ENCODE measurements at places on chromosomes 1 and 21.

GRCh38 chr1:185561629-185562028 is 172.6 kb upstream of the HMCN1 start:
- no peak for DNase-seq

GRCh38 chr1:245201827-245202226 is 47.0 kb downstream of the KIF26B start:
- DNase-seq: no peak

- DNase-seq: no peak
These were observed 17.1 kb downstream of the RC3H1 start for GRCh38 chr1:174005032-174005431.

DNA sequence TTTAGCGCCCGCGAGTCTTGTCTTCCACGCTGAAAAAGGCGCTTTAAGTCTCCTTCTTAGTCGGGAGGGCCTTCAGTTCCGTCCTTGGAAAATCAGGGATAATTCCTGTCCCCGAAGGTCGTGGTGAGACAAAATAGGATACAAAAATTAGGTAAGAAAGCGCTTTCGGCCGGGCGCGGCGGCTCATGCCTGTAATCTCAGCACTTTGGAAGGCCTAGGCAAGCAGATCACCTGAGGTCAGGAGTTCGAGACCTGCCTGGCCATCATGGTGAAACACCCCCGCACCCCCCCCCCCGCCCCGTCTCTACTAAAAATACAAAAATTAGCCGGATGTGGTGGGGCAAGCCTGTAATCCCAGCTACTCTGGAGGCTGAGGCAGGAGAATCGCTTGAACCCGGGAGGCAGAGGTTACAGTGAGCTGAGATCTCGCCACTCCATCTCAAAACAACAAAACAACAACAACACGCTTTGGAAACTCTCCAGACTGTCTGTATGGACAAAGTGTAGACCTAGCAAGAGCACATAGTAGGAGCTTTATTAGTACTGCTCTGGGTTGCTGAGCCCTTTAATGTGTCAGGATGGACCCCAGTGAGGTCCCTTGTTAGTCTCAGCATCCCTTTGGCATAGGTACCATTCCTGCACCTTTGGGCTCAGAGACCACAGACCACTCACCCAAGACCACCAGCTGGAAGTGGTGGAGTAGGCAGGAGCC is 790 bp upstream of the TMEM54 start:
- no peak for DNase-seq

GRCh38 chr21:43881283-43881682 is 16.3 kb downstream of the AGPAT3 start:
- DNase-seq: no peak

DNA sequence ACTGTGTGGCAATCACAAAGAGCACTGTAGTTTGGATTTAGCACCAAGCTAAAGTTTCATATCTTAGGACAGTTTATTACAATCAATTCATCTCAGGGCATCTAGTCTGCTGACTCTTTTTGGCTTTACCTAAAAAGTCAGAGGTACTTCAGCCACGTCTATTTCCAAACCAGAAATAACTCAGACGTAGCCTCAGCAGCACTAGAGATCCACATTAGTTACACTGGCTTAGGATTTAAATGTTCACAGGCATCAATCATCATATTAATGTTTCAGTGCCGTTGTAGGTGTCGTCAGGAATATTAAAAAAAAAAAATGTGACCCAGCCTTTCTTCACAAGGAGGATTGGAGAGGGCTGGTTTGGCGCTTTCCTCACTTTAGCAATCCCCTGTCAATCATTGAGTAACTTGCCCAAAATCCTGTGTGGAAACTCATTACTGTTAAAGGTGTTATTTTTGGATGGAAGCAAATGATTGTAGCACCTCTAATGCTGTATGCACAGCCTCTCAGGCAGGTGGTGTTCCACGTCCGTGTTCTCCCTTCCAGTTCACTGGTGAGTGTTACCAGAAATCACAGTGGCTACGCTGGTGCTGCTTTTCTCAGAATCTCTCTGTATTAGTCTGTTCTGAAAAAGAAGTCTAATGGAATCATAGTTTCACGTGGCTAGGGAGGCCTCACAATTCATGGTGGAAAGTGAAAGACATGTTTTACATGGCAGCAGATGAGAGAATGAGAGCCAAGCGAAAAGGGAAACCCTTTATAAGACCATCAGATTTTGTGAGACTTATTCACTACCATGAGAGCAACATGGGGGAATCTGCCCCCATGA is 45.4 kb downstream of the NEK7 start:
- no peak for DNase-seq

DNA sequence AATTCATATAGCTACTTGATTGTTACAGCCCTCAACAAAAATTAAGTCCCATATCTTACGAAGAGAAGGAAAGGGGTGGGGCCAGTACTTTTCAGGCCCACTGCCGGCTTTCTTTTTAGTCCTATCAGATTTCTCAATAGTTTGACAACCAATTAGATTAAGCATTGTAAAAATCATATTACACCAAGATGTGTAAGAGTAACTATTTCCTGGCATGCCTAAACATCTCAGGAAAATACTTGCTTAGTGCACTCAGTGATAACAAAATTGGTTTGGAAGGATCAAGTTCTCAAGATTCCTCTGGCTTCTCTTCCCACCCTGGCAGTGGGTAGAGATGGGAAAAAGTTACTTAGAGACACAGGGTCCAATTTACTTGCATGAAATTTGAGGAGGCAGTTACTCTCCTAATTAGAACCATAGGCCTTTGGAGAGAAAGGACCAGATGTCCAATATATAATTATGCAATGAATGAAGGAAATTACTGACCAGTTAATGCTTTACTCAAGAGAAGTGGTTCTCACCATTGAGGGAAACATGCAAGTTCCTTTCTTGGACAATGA is 30.1 kb downstream of the STPG1 start:
- DNase-seq: no peak

GRCh38 chr1:204493984-204494280 is 673 bp downstream of the PIK3C2B start:
- DNase-seq: no peak

DNA sequence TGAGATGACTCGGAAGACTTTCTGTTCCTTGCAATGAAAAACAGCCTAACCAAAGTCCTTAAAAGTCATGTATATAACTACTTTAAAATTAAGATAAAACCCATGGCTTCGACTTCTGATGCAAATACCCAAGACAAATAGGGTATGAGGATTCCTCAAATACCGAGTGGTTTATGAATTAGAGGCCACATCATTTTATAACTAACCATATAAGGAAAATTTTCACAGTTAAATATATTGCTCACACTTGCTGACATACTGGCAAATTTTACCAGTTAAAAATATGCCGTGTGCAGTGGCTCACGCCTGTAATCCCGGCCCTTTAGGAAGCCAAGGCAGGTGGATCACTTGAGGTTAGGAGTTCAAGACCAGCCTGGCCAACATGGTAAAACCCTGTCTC is 5.4 kb downstream of the RERE start:
- no peak for DNase-seq

GRCh38 chr1:209556162-209556690 is 27.3 kb upstream of the CAMK1G start:
- no peak for DNase-seq

DNA sequence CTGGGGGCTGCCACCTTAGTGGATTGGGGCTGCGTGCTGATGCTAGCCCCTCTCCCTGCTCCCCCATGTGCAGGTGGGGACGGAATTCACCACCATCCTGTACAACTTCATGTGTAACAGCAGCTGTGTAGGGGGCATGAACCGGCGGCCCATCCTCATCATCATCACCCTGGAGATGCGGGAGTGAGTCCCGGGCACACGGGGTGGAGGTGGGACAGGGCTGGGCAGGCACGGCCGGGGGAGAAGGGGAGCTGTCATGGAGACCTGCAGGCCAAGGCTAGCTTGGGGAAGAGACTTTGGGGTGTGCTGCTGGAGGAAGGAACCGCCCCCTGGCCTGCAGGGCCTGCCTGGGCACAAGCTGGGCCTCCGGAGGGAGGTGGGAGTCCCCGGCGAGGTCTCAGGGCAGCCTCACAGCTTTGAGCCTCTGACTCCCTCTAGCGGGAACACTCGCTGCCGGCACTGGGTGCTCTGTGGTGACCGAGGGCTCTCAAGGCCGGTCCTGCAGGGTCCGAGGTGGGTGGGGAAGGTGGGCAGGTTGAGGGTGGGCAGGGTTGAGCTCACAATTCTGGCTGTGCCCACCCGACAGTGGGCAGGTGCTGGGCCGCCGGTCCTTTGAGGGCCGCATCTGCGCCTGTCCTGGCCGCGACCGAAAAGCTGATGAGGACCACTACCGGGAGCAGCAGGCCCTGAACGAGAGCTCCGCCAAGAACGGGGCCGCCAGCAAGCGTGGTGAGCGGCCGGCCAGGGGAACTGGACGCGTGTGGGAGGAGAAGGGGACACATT is 25.0 kb upstream of the CCDC27 start:
- no peak for DNase-seq

DNA sequence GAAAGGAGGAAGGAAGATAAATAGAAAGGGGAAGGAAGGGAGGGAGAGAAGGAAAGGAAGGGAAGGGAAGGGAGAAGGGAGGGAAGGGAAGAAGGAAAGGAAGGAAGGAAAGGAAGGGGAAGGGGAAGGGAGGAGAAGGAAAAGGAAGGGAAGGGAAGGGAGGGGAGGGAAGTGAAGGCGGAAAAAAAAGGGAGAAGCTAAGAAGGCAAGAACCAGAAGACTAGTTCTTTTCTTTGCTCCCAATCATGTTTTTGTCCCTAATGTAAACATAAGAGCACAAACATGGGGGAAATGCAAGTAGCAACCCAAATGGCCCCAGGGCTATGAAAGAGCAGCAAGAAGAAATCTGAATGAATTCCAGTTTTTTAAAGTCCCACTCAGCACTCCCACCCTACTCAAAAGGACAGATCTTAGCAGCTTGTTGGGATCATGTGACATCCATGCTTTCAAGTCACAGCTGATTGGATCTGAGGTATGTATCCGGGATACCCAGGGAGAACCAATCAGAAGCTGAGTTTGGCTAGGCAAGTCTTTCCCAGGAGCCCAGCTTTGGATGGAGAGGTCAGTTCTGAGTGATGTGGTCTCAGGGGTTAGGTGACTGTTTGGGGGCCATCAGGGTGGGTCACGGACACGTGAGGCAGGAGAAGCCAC is 24.2 kb upstream of the FHAD1 start:
- no peak for DNase-seq

DNA sequence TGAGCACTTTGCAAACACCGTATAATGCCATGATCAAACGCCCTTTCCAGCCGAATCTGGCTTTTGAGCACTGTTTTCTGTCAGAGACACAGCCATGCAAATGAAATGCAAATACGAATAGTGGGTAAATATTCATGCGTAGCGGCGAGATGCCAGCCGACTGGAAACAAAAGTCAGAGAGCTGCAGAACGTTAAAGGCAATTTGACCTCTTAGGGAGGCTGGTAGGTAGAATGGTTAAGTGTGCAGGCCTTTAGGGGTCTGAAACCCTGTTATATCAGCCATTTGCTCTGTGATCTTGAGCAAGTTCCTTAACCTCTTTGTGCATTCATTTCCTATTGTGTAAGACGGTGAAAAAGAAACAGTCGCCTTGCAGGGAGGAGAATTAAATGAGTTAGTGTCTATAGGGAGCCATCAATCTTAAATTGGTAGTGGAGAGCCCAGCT is 6.5 kb upstream of the SDHB start:
- DNase-seq: no peak

DNA sequence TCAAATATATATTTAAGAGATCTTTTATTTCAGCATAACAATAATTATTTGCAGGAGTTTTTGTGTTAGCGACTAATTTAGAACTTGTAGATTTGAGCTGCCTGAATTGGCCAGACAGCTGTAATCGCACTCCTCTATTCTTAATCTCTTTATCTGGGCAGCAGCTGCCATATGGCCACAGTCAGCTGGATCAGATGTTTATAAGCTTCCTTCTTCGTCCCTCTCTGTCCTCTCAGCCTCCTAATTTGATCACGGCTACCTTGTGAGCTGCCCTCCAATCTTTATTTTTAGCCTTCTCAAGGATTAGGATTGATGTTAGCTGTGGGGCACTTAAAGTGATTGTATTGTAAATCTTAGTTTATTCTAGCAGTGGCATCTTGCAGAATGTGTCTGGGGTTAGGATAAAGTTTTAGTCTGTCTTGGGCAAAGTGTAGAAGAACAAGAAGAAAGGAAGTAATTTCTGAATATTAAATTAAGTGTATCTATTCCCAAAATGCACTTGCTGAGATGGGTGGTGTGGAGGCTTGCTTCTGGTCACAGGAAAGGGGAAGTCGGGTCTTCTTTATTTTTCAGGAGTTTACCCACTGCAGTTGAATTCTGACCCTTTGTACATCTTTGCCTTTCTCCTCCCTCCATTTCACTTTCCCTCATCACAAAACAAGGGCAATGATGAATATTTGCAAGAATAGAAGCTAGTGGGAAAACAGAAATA is 1.1 kb downstream of the ZBTB18 start:
- DNase-seq: no peak

DNA sequence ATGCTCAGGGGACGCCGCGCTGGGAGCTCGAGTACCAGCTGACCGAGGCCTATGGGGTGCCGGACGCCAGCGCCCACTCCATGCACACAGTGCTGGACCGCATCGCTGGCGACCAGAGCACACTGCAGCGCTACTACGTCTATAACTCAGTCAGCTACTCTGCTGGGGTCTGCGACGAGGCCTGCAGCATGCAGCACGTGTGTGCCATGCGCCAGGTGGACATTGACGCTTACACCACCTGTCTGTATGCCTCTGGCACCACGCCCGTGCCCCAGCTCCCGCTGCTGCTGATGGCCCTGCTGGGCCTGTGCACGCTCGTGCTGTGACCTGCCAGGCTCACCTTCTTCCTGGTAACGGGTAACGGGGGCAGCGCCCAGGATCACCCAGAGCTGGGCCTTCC is 1.3 kb upstream of the XKR8 start:
- no peak for DNase-seq

DNA sequence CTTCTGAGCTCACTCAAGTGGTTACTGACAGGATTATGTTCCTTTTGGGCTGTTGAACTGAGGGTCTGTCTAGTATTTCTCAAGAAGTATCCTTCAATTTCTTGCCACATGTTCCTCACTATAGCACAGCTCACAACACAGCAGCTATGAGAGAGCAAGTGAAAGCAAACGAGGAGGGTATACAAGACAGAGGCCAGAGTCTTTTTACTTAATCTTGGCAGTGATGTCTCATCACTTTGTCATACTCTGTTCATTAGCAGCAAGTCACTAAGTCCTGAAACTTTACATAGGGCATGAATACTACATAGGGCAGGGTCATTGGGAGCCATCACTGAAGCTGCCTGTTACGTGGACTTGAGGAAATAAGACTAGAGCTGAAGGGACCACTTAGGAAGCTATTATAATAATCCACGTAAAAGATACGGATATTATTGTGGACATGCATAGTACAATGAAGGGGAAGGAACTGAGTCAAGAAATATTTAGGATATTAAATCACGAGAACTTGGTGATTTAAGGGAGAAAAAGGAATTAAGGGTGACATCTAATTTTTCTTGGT is 63.7 kb downstream of the SLC30A7 start:
- DNase-seq: no peak

- no peak for DNase-seq
These were observed 117.7 kb downstream of the FGGY start for GRCh38 chr1:59414406-59415133.

DNA sequence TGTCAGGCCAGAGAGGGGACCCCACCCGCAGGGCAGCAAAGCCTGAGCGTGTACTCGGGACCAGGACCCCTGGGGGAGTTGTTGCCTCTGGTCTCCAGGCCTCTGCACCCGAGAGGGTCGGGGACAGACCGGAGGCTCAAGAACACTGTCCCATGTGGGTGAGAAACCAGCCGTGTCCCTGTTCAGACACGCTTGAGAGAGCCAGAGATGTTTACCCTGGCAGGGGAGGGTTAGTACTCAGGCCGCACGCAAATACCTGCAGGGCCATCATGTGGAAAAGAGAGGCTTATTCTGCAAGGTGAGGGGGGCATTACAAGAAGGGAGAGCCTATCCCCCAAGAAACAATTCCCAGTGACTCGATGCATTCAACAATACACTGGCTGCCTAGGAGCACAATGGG is 74.0 kb upstream of the ARHGEF16 start:
- DNase-seq: no peak

GRCh38 chr1:37473431-37474045 is 842 bp upstream of the ZC3H12A start:
- DNase-seq: no peak
